ENCODE measurements at places on chromosomes 6 and 20.

GRCh38 chr6:105346052-105346451, 56.8 kb downstream of the PREP start:
- no peak for DNase-seq

DNA sequence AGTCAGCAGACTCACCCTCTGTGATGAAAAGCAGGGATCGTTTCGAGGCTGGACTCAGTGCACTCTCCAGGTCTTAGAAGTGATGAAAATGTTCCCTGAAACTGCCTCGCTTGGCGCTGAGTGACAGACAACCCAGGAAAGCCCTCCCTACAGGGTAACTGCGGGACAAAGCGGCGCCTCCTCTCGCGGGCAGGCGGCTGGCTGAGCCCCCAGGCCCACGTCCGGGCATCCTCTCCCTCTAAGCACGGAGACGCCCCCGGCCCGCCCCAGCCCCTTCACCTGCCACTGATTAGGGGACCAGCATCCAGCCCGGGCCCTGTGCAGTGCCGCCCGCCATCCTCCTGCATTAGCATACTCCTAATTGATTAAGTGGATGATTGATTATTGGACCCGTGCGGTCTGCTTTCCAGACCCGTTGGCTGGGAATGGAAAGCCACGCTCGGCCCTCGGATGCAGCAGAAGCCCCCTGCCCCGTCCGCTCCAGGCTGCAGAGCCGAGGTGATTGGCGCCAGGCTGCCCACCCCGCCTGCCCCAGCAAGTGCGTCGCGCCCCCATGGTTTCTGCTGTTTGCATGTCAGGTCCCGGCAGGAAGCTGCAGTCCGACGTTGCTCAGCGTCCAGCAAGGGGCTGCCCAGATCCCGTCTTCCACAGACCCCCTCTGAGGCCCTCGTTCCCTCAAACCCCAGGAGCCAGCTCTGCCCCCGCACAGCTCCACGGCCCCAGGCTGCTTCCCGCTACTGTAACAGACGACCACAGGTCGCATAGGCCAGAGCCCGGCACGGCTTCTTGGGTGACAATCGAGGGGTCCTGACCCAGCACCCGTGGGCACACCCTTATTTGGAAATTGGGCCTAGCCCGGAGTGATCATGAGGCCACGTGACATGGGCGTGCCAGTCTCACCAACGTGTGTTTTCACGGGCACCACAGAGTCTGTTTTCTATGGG, 131.6 kb downstream of the DLL1 start:
- DNase-seq: no peak

GRCh38 chr6:36840432-36841403, 1.5 kb upstream of the CPNE5 start:
- DNase-seq: peak; percentile 25

- DNase-seq: no peak
Observed at GRCh38 chr6:93713974-93714373, 294.6 kb upstream of the EPHA7 start.

DNA sequence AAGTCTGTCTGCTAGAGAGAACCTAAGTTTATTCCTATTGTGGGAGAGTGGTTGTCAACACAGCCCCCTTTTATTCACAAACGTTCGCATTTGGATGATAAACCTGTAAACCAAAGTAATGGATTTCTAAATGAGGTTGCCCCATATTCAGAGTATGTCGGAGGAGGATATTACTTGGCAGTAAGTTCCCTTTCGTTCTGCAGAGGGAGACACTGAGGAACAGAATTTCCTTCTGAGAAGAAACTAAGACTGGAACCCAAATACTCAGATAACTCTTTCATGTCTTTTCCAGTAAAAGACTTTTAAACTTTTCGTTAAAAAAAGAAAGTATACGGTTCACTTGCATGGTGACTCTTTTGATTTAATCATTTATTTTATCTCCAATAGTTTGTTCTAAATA, 754.6 kb upstream of the MMS22L start:
- no peak for DNase-seq

DNA sequence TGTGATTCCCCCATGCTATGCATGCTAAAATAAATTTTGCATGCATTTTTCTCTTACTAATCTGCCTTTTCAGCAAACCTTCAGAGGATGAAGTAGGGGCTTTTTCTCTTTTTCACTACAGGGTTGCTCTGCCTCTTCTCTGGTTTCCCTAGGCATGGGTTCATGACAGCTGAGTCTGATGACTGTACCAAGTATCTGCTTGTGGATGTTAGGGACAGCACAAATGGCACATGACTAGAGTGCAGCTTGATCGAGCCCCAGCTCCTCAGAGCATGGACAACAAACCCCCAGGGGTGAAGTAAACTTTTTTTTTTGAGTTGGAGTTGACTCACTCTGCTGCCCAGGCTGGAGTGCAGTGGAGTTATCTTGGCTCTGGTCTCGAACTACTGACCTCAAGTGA, 57.1 kb upstream of the GCM1 start:
- no peak for DNase-seq

GRCh38 chr20:64156136-64156885, 7.9 kb upstream of the MYT1 start:
- DNase-seq: no peak

DNA sequence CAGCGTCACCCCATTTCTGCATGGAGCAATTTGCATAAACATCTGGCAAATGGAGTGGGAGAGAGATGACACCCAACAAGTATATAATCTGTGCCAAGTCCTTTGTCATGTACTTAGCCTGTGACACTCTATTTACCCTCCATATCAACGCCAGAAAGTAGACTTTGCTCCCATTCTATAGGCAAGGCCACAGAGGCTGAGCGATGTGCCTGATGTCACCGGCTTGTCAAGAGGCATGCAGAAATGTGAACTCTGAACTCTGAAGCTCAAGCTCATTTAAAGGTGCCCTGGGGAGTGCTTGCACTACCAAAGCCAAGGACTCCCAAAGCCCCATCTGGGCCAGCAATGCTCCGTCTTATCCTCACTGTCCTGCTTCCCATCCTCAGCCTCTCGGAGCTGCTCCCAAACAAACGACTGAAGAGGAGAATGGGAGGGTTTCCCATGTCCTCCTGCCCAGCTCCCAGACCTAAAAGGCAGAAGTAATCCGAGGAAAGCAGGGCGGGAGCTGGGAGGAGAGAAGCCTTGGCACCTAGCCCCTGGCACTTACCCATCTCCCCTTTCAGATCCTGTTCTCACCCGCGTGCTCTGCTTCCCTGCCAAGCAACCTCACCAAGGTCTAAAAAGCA, 9.2 kb downstream of the CPNE5 start:
- DNase-seq: no peak

- no peak for DNase-seq
Observed at GRCh38 chr20:11217326-11218172, 543.8 kb upstream of the JAG1 start.

DNA sequence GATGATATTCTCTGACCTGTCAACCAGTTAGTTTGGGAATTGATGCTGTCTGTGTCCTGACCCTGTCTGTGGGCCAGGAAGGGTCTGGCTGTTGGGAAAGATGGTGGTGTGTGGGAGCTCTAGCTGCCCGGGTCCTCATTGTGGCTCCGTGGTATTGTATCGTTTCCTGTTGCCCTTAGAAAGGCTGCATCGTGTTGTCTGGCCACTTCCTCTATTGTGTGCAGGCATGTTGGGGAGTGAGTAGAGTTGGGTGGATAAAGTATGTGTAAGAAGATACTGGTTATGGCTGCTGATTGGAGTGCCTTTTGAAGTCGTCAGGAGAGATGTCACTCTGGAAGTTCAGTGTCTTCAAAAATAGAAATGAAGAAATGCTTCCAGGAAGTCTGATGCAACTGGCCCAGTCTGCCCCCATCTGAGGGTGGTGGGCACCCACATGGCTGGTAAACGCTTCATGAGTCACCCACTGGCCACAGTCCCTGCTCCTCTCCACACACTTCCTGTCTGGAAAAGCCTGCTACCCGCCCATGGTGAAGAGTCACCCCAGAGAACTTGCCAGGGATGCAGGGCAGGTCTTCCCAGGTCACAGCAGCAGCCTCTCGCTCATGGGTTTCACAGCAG, 27.9 kb downstream of the PPARD start:
- no peak for DNase-seq

GRCh38 chr6:33707771-33708170, 3.7 kb downstream of the UQCC2 start:
- DNase-seq: no peak

GRCh38 chr20:60653111-60653845, 598.8 kb upstream of the CDH4 start:
- DNase-seq: no peak

- no peak for DNase-seq
Observed at GRCh38 chr6:54074578-54075195, 36.6 kb upstream of the MLIP start.

DNA sequence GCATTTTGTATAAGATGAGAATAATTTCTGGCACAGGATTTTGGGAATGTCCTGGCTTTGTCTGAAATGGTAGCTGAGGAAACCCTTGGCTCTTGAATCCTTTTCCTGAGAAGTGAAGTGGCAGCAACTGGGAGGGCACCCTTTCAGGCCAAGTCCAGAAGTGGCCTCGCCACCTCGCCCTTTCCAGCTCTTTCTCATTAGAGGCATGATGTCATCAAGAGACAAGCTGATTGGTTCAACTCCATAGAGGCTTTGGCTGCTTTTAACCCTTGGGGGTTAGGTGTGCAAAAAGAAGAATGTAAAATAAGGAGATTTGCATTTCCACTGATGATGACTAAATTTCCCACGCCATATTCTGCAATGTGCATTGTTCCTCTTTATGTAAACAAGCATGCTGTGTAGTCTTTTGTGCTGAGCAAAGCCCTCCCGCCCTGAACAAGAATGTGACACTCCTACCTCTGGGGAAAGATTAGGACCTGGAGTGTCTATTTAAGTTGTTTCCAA, 116.5 kb downstream of the TCP11 start:
- no peak for DNase-seq

DNA sequence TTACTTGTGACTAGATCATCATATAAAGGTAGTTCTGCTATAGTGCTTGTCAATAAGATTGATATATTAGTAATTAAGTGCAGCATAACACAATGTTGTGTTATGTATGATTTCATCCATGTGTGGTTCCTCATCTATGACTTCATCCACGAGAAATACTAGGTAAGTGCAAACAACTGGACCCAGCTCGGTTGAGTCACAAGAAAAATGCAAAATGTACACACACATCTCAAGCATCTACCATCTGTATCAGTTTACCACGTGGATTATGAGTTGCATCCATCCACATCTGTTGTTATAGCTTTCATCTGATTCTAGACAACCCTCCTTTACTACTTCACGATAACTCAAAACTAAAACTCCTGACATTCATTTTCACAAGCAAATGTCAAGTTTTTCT, 517.0 kb upstream of the CITED2 start:
- no peak for DNase-seq

GRCh38 chr6:3755637-3756545, 4.4 kb upstream of the PXDC1 start:
- DNase-seq: no peak

- no peak for DNase-seq
Observed at GRCh38 chr6:155216312-155217046, 47.3 kb upstream of the CLDN20 start.

- DNase-seq: no peak
Observed at GRCh38 chr6:168999392-168999791, 254.3 kb downstream of the THBS2 start.

DNA sequence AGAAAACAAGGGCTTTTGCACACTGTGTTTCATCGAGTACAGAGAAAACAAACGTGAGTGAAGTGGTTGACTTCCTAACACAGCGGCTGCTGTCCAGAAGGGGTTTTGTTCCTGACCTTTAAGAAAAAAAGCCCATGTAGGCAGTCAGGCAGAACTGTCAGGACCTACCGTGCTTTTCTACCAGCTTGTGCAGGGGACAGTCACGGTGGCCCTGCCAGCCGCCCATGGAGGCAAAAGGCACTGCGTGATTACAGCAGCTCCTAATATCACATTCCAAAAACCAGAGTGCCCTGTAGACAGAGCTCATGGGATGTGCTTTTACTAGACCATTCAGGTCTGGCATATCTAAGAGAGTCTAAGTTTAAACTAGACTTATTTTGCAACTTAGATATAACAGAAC, 12.2 kb downstream of the TNFAIP3 start:
- no peak for DNase-seq

DNA sequence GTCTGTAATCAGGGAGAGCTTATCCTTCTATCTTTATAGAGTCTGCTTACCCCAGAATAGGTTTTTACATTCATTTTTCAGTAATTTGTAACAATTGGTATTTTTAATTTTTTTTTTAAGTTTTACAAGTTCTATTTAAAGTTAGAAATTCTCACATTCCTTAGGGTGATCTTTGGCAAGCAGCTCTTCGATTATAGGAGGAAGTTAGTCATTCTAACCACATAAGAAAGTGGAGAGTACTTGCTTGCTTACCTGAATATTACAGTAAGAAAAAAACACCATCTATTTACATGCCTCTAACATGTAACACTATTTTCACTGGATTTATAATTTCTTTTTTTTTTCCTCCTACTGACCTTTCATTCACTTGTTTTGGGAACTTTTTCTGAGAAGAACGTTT, 6.7 kb downstream of the TSHZ2 start:
- DNase-seq: no peak

DNA sequence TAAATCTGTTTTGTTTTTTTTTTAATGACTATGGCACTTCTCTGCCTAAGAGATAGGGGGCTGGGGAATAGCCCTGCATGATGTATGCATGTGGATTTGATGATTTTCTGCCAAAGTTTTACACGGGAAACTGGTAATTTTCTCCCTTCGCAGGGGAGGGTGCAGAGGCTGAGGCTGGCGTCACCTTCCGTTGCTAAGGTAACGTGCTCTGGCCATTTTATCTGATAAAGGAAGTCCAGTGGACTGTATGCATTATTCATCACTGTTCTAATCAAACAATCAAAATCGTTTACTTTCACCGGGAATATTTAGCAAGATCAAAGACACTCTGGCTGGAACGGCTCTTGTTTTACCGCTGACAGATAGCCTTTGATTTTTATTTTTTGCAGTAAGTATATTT, 789 bp downstream of the PHACTR1 start:
- DNase-seq: no peak

GRCh38 chr20:62736026-62736406, 27.4 kb downstream of the NTSR1 start:
- no peak for DNase-seq

DNA sequence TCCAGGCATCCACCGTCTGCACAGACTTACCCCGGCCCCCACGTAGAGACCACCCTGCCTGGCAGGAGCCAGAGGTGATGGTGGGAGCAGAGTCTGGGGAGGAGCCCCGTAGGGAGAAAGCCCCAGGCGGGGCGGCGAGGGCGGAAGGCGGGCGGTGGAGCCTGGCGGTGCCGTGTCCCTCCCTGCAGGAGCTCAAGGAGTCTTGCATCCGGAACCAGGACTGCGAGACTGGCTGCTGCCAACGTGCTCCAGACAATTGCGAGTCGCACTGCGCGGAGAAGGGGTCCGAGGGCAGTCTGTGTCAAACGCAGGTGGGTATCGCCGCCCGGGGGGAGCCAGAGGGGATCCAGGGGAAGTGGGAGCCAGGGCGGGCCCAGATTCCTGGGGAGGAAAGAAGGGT, 6.0 kb downstream of the CLPSL1 start:
- no peak for DNase-seq

DNA sequence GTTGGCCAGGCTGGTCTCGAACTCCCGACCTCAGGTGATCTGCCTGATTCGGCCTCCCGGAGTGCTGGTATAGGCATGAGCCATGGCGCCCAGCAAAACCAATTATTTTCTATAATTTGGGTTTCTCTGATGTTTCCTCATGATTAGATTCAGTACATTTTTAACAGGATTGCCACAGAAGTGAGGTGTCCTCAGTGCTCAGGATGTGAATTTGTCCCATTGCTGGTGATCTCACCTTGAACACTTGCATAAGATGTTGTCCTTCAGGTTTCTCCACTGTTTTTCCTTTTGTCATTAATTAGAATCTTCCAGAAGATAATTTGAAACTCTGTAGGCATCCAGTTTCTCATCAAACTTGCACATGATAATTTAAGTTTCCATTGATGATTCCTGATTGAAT, 45.4 kb upstream of the RPL7L1 start:
- DNase-seq: no peak

Data from CD4-positive, alpha-beta memory T cell (primary cell).